GM13976 (cell line): ENCODE measurements at places on chromosomes 1 and 21.

- peak; percentile 88 for DNase-seq
These were observed 7.6 kb upstream of the IL22RA1 start for GRCh38 chr1:24150234-24151174.

DNA sequence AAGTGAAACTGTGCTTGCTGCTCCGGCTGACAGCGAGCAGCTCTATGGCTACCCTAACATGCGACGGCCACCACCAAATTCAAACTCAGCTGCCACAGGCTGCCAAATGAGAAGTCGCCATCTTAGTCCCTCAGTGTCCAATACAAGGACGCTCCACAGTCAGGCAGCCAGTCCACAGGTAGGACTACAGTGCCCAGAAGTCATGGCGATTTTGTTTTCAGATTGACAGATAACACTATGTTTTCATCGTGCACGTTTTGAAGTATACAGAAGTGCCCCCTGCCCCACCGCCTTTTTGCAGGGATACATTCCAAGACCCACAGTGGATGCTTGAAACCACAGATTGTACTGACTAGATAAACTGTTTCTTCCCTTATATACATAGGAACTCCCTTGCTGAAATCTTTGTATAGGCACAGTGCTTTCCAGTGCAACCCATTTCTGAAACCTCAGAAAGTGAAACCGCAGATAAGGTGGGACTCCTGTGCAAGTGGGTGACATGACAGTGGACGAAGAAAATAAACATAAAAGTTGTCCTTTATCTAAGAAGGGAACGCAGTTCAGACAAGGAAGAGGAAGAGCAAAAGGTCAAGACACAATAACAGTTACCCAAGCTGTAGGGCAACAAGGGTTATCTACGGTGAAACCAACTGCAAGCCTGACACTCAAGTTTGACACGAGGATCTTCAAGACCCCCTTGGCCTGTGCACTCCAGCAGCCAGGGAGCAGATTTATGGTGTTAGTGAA, 52.2 kb downstream of the STX6 start:
- no peak for DNase-seq

DNA sequence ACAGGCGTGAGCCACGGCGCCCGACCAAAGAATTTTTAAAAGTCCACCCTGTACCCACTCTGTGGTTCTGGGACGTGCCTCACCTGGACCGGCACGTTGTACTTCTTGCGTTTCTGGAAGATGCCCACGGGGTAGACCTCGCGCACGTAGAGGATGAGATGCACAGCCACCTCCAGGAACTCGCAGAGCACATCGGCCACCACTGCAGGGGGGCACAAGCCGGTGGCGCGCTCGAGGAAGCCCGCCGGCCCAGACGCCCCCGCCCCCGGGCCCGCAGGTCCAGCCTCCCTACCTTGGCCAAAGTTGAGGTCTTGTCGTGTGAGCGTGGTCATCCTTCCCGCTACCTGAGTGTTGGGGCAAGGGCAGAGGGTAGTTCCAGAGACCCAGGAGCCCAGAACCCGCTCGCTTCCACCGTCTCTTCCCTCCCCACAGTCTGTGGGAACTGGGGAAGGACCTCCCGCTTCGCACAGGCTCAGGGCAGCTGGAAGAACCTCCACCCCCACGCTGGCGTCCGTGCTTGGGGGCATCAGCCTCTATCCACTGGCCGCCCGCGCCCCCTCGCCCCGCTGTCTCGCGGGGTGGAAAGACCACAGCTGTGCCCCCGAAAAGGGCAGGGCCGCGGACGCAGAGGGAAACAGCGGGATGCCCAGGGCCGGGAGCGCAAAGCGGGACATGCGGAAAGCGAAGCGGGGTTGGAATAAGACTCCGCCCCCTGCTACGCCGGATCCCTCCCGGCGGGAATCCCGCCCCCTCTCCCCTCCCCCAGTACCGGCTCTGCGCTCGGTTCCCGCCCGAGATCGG, 478 bp downstream of the MAD2L2 start:
- DNase-seq: no peak

GRCh38 chr1:115099693-115100050, 10.4 kb upstream of the TSPAN2 start:
- no peak for DNase-seq

GRCh38 chr21:37565530-37566223, 199.1 kb downstream of the DYRK1A start:
- no peak for DNase-seq

GRCh38 chr1:116153692-116154031, 42.5 kb downstream of the MAB21L3 start:
- no peak for DNase-seq

DNA sequence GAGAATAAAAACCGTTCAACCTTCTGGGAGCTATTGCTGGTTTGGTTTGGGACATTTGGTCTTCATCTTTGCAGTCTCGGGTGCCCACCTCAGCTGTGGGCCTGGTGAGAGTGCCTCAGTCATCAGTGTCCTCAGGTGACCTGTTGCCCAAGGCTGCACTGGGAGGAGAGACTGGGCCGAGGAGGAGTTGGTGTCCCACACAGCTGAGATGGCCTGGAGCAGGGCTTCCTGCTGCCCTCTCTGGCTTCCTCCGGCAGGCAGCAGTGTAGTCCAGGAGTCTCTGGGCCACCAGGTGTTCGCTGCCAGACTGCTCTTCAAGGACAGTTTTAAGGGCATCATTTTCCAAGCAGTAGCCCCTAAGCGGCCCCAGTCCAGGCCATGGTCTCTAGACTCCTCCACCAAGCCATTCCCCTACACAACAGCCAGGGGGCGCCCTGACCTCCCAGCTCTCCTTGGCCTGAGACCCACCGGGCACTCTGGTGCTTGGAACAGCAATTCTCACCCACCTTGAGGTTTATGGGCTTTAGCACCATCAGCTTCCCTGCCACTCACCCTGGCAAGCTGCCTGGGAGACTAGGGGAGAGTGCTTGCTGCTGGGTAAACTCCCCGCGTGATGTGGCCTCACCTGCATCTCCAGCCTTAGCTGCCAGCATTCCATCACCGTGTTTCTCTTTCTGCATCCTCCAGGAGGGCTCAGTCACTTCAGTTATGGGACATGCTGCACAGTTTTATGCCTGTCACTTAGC, 9.1 kb upstream of the SYTL1 start:
- DNase-seq: peak; percentile 82

GRCh38 chr1:176243746-176244145, 36.7 kb upstream of the COP1 start:
- DNase-seq: no peak

DNA sequence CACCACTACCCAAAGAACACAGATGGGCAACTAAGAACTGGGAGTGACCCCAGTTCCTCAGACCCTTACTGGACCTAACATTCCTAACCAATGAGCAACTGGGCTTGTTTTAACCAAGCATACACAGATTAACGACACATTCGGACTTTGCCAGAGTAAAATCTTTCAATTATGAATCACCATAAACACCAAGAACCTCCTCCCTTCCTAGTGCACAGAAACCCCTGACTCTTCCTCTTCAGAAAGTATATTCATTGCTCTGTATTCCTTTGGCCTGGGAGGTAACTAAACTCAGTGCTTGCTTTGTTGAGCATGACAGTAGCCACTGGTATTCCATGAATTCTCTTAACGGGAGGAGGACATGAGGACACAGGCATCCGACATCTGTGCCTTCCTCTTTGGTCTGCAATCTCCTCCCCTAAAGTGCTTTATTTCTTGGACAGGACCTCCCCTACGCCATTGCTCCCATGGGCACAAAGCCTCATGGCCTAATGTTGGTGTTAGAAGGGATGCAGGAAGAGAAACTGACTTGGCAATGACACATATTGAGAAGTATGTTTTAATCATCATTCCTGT, 42.7 kb downstream of the SEC16B start:
- no peak for DNase-seq

DNA sequence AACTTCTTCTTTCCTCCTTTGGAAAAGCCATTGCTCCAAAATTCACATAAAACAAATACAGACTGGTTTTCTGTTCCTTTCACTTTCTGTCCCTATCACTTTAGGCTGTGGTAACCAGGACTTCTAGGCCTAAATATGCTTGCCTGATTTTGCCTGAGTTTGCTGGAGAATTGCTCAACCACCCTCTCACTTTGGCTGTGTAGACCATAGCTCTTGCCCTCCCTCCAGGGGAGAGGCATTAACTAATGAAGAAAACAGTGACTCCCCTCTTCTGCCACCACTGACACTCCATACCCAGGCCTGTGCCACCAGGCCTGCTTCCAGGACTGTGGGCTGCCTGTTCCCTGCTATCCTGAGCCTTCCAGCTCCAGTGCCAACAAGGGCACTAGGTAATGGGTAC, 163.5 kb downstream of the TOMM20 start:
- no peak for DNase-seq

- DNase-seq: no peak
These were observed 10.6 kb downstream of the TRIM67 start for GRCh38 chr1:231172411-231172810.

GRCh38 chr1:246280551-246280950, 226.5 kb downstream of the SMYD3 start:
- DNase-seq: peak; percentile 16

DNA sequence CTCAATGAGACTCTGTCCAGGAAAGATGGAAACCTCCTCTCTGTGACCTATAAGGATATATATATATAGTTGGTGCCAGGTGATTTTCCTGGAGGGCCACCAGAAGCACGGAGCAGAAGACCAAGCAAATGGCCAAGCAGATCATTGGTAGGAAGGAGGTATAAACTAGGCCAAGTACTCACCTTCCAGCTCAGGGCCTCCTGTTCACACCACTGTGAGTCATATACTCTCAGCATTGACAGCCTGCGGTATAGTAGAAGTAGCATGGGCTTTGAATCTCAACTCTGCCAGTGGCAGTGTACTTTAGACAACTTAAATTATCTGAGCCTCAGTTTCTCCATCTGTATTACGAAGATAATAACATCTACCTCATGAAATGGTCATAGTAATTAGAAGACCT, 15.4 kb downstream of the IL12RB2 start:
- DNase-seq: no peak

GRCh38 chr1:199221371-199222150, 582.7 kb downstream of the PTPRC start:
- DNase-seq: no peak

DNA sequence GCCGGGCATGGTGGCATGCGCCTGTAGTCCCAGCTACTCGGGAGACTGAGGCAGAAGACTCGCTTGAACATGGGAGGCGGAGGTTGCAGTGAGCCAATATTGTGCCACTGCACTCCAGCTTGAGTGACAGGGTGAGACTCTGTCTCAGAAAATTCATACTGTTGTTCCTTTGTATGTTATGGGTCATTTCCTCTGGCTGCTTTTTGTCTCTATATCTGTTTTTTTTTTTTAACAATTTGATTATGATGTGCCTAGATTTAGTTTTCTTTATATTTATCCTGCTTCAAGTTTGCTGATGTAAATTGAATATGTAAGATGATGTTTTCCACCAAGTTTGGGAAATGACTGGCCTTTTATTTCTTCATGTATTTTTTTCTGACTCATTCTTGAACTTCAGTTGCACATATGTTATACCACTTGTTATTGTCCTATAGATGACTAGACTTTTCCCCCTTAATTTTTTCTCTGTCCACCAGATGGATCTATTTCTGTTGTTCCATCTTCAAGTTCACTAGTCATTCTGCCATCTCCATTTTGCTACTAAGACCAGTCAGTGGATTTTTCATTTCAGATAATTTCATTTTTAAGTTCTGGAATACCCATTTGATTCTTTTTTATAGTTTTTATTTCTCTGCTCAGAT, 173.5 kb downstream of the GALNT2 start:
- no peak for DNase-seq

DNA sequence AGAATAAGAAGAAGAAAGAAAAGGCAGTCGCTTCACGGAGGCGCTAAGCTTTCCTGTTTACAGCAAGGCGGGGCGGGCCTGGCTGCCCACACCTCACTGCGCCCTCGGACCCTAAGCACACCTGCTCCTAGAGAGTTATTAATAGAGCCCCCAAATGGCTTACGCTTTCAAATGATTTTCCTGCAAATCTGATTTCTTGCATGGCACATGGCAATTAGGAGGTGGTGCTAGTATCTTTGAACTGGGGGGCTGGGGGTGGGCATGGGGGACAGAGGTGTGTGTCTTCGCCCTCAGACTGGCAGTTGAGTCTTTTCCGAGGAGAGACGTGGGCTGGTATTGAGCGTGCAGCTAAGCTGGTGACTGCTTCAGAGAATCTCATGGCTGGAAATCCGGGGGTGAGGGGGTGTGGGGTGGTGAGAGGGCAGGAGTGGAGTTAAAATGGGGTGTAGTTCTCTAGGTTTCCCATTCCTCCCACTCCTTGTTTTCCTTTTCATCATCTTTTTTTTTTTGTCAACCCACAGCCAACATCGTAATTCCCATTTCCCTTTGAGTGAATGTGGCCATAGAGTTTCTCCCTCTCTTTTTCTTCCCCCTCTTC, 1.3 kb downstream of the S1PR1 start:
- DNase-seq: peak; percentile 47

DNA sequence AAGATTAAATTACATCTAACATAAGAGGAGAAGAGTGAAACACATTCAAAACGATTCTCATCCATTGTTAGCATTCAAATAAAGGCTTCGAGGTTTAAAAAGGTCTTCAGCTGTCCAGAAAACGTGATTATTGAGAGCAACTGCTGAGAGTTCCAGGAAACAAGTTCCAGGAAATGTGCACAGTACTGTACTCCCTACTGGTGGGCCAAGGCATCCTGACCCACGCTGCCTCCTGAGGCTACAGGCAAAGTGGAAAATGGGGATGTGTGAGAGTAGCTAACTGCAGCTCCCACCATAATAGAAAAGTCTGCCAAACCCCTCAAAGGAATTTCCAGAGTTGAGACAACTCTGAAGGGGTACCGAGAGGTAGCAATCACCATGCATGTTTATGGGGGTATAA, 2.0 kb downstream of the VAV3 start:
- no peak for DNase-seq

- DNase-seq: peak; percentile 69
These were observed 4.6 kb upstream of the CLCA2 start for GRCh38 chr1:86419277-86419903.

- no peak for DNase-seq
These were observed 402.2 kb upstream of the PLXNA2 start for GRCh38 chr1:208646431-208646830.

DNA sequence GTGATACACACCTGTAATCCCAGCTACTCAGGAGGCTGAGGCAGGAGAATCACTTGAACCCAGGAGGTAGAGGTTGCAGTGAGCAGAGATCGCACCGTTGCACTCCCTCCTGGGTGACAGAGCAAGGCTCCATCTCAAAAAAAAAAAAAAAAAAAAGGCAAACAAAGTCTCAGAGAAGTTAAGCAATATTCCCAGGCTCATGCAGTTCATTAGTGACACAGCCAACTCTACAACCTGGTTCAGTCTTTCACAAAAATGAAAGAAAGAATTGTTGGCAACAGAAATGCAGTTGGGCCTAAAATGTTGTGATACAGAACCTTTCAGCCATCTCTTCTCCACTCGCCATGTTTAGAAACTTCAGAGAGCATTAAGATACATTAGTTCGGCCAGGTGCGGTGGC, 242.1 kb downstream of the LTN1 start:
- DNase-seq: no peak
